ENCODE measurements at places on chromosomes 11 and 22.
A peak's percentile ranks its signal among the peaks of the same experiment; 100 is the strongest.

- no peak for DNase-seq
These were observed 32.0 kb downstream of the CD82 start for GRCh38 chr11:44597358-44598012.

DNA sequence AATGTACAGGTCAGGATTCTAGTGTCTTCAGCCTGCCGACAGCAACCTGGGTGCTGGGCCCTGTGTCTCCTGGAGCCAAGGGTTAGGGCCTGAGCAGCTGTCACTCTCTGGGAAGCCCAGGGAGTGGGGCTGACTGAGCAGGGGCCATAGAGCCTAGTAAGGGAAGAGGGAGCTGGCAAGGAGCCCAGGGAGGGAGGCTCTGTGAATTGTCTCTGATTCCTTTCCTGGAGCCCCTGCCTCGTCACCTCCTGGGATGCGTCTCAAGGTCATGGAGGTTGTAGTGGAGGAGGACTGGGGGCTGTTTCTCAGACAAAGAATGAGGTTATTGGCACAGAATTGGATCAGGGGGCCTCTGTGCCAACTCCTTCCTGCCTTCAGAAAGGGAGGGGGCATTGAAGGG lies 11.8 kb downstream of the SOX10 start:
- DNase-seq, result no peak

- DNase-seq, result no peak
These were observed 68.1 kb downstream of the CDKN1C start for GRCh38 chr11:2817431-2817830.

DNA sequence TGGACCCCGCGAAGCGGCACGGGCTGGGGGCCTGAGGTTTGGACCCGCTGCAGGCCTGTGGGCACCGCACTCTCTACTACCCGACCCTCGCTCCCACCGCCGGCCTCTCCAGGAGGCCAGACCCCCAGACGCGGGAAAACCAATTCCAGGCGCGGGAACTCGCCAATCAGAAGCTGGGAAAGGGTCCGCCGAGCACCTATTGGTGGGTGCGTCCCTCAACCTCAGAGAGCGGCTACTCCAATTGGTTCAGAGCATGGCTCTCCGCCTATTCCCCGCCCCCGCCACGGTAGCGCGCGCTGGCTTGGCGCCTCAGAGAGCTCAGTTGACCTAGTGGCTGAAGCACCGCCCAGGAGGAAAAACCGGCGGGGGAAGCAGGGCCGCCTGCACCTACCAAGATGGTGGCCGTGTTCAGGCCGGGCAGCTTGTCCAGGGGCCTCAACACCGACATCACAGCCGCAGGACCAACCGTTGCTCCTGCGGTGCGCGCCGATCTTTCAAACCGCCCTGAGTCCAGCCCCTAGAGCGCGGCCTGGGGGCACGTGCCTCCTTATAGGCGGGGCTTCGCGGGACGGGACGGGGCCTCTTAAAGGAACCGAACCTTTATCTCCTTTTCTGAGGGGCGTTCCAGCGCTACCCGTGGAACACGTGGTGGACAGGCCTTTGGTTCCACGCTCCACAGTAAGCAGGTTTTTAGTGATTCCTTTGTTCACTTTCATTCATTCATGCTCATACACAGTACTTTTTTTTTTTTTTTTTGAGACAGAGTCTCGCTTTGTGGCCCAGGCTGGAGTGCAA lies at the start of gene CENPM:
Gene CENPM (minus strand): TSS at position 524 of the 795 bp plus-strand sequence. CDS start 76 bp downstream, at position 448.
- peak; percentile 86 for DNase-seq

DNA sequence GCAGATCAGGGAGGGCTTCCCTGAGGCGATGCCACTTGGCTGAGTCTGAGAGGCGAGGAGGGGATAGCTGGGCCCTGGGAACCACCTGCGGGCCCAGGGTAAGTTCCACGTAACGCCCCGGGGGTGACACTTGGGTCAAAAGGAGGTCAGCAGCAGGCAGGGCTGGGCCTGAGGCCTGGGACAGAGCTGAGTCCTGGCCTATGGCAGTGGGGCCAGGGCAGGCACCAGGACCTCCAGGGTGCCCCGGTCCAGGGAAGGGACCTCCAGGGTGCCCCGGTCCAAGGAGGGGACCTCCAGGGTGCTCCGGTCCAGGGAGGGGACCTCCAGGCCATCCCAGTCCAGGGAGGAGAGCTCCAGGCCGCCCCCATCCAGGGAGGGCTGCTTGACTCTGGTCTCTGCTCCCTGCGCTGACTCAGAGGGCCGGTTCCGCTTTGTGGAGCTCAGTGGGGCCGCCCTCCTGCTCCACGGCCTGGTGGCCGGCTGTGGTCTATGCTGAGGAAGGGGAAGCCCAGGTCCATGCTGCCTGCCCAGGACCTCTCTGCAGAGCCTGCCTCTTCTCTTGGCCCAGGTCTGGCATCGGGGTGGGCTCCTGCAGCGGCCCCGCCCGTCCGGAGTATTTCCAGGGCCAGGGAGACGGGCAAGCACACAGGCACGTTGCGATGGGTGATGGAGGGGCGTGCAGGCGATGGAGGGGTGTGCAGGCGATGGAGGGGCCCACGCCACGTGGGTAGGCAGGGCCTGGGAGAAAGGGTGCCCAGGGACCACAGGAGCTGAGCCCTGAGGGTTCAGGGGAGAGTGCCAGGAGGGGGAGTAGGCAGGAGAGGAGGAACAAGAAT lies 19.5 kb upstream of the WNT7B start:
- DNase-seq, result peak; percentile 73

- no peak for DNase-seq
These were observed 272.8 kb downstream of the FAM76B start for GRCh38 chr11:95516786-95517185.

DNA sequence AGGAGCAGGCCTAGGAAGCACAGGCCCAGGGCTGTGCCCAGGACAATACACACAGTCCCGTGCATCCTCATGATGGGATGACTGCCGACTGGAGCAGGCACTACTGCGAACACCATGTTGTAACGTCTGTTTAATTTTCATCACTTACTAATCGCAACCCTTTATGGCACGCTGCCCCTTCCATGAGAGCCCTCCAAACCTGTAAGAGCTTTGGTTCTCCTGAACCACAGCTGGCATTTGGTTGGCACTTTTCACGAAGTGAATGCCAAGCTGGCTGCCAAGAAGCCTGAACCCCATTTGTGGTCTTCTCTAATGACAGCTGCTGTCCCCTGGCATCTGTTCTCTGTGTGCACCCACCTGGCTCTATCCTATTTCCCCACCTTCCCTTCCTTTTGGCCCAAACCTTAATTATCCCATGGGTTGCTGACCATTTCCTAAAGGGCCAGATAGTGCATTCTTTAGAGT lies 36.5 kb downstream of the APOL1 start:
- DNase-seq, result no peak

DNA sequence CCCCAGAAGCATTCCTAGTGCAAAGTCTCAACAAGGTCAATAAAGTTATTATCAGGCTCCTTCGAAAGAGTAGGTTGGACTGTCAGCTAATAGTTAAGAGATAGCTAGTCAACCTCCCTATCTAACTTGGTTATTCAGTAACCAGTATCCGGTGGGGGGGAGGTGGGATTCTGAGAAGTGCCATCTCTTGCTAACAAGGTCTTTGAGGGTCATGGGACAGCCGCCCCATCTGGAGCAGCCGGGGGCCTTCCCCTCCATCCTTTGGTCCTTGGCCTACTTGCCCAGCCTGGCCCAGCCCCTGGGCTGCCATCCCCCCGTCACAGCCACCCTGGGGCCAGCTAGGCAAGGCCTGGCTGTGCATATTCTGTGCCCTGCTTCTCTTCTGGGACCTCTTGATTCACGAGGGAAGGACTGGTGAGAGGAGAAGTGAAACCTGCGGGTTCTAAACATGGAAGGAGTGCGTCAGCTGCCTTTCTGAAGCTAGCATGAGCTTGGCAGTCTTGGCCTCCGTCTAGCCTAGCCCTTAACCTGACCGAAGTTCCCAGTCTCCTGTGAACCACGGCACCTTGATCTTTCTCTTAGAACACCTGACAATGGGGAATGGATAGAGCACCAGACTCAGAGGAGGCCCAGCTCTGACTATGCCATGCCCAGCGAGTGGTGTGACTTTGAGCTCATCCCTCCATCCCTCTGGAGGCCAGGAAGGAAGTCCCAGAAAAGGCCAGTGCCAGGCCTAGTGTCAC lies 9.3 kb downstream of the SLC37A2 start:
- peak; percentile 65 for DNase-seq

- DNase-seq, result no peak
These were observed 22.1 kb upstream of the LIN7C start for GRCh38 chr11:27528712-27529111.

- DNase-seq, result no peak
These were observed 110.1 kb downstream of the NOX4 start for GRCh38 chr11:89381094-89381493.

- no peak for DNase-seq
These were observed 113.1 kb upstream of the TTC12 start for GRCh38 chr11:113201054-113201818.

- no peak for DNase-seq
These were observed 67.5 kb downstream of the NFAM1 start for GRCh38 chr22:42364604-42365110.

DNA sequence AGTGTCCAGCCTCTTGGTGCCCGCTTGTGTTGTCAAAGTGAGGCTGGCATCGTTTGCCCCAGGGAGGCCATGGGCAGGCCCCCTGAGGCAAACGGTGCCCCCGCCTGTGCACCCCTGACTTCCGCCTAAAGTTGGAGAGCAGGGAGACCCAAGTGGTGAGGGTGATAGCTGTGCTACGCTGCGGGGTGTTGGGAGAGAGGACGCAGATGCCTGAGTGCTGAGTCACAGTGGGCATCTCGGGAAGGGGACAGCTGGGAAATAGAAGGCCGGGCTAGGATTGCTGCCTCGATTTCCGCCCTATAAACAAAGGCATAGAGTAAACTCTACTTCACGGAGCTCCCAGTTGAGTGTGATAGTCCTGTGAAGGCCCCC lies 5.8 kb downstream of the GRIK4 start:
- DNase-seq, result no peak

- DNase-seq, result peak; percentile 72
These were observed at the start of gene ESAM for GRCh38 chr11:124762105-124762623. ESAM (minus strand) TSS chr11:124762290; CDS start chr11:124762154, 136 bp downstream.

DNA sequence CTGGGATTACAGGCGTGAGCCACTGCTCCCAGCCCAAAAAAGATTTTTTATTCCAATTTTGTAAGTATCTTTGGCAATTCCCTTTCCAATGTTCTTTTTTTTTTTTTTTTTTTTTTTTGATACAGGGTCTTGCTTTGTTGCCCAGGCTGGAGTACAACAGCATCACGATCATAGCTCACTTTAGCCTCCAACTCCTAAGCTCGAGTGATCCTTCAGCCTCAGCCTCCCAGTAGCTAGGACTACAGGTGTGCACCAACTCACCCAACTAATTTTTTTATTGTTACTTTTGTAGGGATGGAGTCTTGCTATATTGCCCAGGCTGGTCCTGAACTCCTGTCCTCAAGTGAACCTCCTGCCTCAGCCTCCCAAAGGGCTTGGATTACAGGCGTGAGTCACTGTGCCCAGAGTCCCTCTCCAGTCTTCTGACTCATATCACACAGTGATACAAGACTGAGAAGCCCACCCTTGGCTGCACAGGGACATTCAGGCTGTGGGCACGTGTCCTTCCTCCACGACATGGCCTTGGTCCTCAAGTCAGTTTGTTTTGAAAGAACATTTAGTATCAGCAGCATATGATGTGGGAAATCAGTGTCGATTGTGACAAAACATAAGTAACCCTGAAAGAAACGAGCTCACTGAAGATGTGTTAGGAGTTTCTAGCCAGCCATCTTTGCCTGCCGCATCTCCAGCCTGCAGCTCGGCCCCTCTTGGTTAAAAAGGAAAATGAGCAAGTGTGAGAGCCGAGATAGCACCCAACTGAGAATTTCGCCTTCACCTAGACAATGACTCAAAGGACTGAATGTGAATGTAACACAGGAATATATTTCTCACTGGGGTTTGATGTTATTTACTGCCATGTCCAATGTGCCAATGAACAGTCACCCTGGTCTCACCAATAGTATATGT lies 175.5 kb downstream of the MN1 start:
- no peak for DNase-seq

DNA sequence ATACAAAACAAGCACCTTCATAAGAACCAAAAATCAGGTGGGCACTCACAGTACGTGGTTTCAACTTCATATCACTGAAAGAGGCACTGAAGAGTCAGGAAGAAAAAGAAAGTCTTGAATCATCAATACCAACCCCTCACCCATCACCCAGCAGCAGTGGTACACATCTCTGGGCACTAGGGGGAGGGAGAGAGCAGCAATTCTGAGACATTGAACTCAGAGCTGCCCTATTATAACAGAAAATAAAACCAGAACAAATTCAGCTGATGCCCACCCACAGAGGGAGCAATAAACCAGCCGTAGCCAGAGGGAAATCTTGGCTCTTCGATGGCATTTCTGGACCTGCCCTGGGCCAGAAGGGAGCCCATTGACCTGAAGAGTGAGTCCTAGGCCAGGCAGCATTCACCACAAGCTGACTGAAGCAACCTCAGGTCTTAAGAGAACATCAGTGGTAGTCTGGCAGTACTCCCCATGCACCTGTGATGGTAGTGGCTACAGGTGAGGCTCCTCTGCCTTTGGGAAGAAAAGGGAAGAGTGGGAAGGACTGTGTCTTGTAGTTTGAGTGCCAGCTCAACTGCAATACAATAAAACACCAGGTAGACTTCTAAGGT lies 42.2 kb upstream of the FAM181B start:
- peak; percentile 26 for DNase-seq

DNA sequence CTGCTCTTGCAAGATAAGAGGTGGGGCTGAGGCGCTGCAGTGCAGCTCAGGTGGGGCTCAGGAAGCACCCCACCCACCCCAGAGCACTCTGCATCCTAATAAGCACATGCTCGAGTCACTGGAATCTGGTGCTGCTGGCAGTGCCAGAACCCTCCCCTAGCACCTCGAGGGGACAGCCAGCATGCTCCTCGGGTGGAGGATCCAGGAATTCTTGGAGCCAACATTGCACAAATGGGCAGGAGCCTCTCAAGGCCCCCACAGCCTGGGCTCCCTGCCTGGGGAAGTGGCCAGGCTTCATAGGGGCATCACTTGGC lies 27.5 kb upstream of the CABP7 start:
- no peak for DNase-seq

DNA sequence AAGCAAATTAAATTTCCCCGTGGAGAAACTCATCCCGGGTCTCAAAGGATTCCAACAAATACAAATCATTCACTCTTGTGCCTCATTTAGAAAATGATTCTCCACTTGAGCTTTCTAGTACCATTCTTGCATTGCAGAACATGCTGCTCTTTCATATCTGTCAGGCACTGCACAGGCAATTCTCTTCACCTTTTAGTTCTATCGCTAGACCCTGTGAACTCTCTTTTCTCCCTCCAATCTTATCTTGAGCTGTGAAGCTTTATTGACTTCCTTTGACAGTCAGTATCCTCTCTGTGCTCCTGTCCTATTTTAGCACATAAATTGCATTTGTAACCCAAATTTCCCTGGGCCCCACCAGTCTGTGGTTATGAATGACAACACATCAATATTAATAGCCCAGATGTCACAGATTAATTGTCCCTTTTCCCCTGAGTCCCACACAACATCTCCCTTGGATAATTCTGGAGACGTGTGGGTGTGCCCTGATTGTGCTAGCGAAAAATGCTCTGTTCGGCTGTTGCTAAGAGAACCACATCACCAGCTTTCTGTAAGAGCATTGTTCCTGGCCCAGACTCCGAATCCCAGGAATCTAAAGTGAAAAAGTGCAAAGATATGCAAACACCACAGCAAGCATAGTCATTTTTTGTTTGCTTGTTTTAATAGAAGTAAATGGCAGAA lies 22.4 kb upstream of the SC5D start:
- DNase-seq, result no peak

- DNase-seq, result no peak
These were observed 12.9 kb upstream of the CAT start for GRCh38 chr11:34425867-34426266.

- DNase-seq, result peak; percentile 60
These were observed 5.6 kb upstream of the SH3BP1 start for GRCh38 chr22:37633625-37634416.

Measured in CD4-positive, alpha-beta T cell treated with Interleukin-4 for 1 hour (primary cell).